ENCODE measurements at places on chromosomes 2 and 18.

DNA sequence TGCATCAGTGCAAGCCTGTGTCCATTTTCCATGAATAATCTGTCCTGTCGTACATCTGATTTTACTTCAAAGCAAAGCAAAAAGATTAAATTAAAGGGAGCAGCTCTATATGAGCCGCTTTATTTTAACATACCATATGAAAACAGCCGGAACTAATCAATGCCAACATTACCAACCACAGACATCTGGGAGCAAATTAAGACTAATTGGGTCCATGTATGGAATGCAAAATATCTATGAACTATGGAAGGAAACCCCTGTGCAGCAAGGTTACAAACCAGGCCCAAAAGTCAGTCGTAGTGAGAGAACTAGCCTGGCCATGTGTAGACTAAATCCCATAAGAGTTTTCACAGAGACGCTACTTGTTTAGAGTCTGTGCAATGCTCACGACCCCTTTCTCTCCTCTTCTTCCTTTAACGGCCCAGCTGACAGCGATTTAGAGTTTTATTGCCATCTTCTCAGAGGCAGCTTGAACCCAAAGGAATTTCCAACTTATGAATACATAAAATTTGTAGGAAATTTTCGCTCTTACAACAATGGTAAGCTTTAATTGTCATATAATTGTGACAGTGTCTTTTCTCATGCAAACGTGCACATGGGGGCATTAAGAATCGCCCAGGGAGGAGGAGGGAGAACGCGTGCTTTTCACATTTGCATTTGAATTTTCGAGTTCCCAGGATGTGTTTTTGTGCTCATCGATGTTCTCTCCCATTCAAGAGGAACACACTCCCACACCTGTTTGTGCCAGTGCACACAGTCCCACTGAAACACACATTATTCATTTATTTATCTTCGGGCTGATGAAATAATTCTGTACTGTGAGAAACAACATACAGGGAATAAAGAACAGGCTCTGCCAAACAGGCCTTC, 52.9 kb upstream of the RPL31 start:
- DNase-seq = no peak

DNA sequence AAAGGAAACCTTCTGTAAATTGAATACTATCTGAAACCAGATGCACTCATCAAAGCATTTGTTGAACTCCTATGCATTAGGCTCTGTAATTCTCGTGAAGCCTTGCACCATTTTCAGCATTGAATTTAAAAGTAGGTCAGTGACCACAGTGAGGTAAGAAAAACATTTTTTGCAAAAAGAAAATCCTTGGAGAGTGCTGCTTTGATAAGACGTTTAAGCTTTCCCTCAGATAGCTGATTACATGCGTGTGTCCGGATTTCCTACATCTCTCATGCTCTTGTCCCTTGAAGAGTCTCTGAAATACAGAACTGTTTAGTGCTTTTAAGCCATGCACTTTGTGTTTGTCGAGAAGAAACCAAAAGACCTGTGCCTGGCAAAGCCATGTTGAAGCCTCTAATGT, 113.6 kb downstream of the FMNL2 start:
- DNase-seq = no peak

GRCh38 chr2:228374741-228375140, 193.3 kb upstream of the SPHKAP start:
- no peak for DNase-seq

DNA sequence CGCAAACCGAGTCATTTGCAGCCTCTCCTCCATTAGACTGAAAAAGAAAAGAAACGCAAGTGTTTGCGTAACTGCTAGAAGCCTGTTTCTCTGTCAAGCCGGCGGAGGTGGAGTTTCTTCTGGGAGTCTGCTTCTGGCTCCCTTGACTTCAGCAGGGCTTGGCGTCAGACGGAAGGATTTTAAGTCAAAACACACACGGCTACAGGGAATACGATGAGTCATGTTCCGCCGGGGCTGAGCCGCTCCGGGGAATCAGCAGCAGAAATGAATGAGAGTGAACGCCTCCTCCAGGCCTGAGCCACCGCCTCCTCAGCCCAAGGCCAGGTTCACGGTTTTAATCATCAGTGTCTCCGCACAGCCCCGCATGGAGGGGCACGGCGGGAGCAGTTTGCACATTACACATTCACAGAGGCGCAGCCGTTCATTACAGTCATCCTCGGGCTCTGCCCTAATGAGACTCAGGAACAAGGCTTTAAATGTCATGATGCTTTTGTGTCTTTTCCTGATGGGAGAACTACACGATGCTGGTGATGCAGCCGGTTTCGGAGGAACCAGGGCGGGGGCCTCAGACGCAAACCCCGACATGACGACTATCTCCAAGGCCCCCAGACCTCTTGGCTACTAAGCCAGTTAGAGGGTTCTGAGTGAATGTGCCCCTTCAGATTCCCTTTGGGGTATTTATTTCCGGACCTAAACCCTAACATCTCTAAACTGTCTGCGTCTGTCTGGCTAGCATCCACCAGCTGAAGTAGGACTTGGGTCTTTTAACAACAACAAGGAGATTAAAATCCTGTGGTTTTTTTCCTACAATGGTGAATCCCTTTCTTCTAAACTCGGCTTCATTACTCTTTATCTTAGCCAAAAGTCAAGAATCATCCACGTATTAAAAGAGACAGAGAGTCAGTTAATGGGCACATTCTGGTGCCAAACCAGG, 11.1 kb upstream of the SCG2 start:
- peak; percentile 93 for DNase-seq

DNA sequence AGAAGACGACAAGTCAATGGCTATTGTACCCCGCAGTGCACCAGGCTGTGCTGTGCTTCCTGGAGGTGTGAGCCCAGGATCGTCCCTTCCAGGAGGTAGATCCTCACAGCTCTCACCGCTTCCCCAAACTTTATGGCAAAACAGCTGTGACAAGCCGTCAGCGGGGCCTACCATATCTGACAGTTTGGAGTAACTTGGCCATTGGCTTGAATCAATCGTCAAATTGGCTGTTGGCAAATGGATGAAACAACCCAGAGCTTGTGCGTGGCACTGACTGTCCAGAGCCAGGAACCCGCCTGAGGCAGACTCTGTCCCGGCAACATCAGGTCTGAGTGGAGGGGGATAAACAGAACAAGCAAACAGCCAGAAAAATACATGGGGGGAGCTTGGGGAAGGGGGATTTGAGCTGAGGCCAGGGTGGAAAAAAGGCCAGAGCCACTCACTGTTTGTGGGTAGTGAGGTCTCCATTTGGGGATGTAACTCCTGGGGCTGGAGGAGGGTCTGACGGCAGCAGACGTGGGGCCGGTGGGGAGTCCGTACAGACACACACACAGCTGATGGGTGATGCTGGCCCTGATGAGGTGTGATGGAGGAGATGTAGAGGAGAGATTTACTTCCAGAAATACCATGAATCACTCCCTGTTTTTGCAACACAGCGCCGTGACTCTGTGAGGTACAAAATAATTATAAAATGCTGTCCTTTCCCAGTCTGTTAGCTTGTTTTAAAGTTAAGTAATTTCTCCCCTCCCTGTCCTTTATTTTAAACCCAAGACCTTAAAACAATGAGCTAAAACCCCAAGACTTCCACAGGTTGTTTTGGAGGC, 174.8 kb downstream of the TWIST2 start:
- no peak for DNase-seq

- no peak for DNase-seq
Measured at GRCh38 chr18:70981400-70982140, 692.7 kb downstream of the SOCS6 start.

DNA sequence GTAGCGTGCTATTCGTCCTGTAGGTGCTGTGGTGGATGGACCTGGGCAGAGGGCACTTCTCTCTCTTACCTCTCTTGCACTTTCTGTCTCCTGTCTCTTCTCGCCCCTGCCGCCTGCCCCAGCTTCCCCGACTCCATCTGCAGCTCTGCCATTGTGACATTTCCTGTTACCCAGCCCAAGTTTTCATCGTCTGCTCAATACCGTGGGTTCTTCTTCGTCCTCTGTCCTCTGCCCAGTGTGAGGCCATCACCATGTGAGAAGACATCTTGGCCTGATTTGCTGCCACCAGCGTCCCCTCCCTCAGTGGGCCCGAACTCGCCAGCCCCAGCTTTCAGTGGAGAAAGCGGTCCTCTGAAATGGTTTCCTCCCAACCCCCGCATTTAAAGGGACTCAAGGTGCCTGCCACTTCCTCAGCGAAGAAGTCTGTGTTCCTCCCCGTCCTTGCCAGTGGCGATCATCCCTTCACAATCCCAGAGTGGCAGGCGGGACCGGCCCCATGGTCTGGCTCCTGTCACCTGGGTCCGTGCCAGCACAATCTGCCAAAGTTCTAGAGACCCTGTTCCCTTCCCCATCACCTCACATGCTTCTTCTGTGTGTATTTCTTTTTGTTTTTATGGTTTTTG, 18.0 kb downstream of the TGOLN2 start:
- no peak for DNase-seq

DNA sequence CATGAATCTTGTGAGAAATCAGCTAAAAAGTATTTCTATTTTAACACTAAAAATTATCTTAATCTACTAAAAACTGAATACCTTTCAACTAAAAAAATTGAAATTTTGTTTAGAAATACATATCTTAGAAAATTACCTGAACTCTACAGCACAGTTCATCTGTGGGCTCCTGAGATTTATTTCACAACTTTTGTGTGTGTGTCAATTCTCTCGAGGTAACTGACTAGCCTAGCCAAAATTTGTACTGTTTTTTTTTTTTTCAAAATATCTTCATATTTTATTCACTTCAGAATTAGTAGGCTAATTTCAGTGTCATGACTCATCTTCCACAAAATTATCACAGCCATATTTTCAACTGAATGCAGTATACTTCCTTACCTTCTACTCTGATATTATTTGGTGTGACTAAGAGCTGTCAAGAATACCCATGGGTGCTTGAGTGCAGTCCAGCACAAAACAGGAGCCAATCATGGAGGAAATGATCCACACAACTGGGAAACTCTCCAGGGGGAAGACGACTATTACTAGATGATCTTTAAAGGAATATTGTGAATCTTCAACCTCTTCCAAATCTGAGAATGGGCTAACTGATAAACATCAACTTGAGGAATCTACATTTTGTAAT, 174.6 kb downstream of the ZNF385B start:
- no peak for DNase-seq

DNA sequence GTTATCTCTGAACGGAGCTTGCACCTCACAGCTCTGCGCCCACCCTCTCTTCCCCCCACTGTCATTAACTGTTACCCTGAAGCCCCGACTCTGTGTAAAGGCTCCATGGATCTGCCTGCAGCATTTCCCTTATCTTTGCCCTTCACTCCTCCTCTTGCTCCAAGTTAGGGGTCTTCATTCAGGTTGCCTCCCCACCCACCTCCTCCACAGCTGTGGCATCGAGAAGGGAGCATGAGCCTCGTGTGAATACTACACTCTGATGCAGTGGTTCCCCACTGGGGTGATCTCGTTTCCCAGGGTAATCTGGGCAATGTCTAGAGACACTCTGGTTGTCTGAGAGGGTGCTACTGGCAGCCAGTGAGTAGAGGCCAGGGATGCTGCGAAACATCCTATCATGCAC, 51.4 kb downstream of the REEP1 start:
- no peak for DNase-seq

- no peak for DNase-seq
Measured at GRCh38 chr18:80188643-80189530, 58.4 kb downstream of the PARD6G start.

DNA sequence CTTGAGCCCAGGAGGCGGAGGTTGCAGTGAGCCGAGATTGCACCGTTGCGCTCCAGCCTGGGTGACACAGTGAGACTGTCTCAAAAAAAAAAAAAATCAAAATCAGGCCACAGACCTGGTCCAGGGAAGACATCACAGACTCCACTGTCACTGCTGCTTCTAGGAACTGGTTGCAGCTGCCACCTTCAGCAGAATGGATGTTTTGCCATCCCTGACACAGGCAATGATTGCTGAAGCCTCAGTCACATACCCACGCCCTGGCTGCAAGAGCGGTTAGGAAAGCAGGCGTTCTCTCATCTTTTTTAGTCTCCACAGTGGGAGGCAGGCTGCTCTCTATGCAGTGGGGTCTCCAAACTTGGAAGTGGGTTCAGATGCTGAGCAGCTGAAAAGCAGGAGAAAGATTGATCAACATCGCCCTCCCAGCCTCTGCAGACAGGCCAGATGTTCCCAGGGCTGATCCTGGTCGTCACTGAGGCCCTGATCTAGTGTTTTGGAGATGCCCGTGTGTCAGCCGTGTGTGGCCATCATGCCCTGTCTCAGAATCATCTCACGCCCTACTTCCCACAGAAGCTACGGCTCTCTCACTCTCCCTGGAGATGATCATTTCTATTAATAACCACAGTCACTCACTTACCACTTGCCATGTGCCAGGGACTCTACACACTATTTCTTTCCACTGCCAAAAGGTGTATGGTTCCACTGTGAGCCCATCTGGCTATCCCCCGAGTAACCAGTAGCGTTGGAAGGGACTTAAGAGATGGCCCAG, 91.8 kb downstream of the PLB1 start:
- no peak for DNase-seq

DNA sequence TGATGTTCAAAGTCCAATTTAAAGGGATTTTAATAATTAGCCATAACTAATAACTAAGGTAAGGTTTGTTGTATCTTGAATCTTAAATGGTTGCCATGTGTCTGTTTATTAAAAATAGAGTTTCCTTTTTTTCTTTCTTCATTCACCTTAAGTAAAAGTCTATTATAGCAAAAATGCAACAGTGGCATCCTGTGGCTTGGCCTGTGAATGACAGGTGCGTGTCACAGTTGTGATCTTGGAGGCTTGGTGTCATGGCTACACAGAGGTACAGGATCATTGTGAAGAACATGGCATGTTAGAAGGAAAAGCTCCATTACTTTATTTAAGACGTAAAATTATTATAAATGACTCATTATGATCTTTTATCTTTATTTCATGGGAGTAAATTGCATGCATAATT, 246.1 kb downstream of the BCL2 start:
- DNase-seq = no peak

DNA sequence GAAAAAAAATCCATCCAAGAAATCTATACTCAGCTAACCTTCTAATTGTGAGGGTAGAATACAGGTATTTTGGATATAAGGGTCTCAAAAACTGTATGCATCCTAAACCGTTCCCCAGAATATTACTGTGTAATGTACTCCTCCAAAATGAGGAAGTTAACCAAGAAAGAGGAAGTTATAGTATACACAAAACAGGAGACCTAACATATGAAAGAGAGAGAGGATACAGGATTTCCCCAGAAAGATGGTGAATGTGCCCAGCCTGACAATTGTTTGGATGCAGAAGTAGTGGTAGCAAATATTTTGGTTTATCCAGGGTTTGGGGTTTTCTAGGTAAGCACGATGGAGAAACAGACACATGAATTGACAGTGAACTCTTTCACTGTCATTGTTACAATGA, 50.6 kb downstream of the GALNT3 start:
- DNase-seq = no peak

DNA sequence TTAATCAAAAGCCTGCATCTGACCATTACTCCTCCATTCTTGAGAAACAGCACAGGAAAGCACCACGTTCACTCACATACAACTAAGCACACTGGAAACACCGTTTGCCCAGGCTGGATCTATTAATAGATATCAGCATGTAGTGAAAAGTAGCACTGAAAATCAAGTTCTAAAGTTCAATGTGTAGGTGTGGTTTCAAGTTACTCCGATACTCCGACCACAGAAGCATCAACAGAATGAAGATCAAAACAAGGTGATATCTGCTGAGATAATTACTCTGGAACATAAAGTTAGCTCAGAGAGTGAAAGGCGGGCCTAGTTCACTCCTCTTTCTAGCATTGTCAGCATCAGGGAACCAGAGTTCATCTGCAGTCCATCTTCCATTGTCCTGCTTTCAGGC, 1367.4 kb upstream of the ACVR2A start:
- DNase-seq = no peak

Measured in Daoy (cell line).